ENCODE measurements at places on chromosomes 3 and 15.

- no peak for DNase-seq
Measured at GRCh38 chr3:66692042-66692765, 191.4 kb upstream of the LRIG1 start.

DNA sequence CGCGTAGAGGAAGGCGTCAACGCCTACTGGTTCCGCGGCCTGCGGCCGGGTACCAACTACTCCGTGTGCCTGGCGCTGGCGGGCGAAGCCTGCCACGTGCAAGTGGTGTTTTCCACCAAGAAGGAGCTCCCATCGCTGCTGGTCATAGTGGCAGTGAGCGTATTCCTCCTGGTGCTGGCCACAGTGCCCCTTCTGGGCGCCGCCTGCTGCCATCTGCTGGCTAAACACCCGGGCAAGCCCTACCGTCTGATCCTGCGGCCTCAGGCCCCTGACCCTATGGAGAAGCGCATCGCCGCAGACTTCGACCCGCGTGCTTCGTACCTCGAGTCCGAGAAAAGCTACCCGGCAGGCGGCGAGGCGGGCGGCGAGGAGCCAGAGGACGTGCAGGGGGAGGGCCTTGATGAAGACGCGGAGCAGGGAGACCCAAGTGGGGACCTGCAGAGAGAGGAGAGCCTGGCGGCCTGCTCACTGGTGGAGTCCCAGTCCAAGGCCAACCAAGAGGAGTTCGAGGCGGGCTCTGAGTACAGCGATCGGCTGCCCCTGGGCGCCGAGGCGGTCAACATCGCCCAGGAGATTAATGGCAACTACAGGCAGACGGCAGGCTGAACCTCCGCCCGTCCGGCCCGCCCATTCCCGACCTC is 4.1 kb downstream of the ISLR2 start:
- DNase-seq, result no peak

GRCh38 chr15:58686286-58686685 is 63.2 kb downstream of the ADAM10 start:
- DNase-seq, result no peak

DNA sequence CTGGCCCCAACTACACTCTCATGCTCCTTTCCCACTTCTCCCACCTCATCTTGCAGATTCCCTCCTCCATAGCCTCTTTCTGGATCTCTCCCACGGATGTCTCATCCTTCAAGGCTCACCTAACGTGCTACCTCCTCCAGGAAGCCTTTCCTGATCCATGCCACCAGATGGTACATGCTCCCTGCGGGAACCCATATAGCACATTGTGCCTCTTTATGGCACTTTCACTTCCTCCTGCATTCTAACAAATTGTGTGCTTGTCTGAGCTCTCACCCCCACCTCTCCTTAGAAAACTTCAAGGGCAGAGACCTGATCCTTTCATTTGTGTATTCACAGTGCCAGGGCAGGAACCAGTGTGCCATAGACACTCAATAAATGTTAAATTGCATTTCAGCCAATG is 63.0 kb downstream of the HES1 start:
- no peak for DNase-seq

DNA sequence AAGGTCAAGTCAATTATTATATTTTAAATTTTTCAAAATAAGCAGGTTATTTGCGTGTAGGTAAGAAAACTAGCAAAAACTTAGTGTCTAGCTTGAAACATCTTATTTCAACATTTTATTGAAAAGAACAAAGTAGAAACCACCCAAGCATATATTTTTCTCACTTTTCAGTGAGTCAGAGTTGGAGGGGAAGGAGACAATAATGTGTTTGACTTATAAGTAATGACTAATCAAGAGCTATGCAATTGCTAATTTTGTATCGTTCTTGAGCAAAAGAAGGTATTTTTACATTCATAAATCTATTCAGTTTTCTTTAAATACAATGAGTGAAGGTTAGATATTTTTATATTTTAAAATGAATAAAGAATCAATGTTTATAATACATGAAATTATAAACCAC is 54.4 kb upstream of the P2RY1 start:
- DNase-seq, result no peak

- no peak for DNase-seq
Measured at GRCh38 chr3:126151562-126152302, 28.7 kb downstream of the ALDH1L1 start.

DNA sequence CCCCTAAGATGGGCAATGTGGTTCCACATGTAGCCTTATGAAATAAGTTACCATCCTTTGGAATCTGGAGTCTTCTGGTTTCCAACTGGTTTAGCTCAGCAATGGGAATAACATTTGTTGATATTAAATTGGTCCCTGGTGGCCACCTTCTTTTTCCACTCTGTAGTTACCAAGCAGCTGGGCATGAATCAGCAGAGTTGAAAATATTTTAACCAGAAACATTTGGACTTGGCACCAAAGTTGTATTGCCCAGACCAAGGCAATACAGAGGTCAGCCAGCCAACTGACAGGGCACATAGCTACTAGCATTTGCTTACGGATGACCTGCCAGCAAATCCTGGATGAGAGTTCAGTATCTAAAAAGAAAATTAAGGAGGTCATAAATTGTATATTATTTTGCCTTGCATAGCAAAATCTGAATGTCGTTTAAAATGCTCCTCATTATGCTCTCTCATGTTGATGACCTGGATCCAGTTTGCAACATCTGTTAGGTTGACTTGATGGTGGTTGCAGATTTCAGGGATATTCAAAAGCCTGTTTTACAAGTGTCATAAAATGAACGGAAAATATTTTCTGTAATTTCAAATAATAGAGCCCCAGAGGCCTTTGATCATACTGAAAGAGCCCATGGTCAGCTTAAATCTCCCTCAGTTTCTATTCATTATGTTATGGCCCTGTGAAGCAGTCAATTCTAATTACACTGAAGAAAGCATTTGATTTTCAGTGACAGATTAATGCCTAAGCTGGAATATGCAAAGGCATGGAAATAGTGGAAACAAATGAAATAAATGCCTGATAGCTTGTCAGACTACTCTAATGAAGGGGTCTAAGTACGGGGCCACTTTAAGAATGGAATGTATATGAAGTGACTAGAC is 54.6 kb downstream of the PPM1L start:
- DNase-seq, result no peak

- DNase-seq, result no peak
Measured at GRCh38 chr3:189355481-189356201, 183.9 kb downstream of the TPRG1 start.

DNA sequence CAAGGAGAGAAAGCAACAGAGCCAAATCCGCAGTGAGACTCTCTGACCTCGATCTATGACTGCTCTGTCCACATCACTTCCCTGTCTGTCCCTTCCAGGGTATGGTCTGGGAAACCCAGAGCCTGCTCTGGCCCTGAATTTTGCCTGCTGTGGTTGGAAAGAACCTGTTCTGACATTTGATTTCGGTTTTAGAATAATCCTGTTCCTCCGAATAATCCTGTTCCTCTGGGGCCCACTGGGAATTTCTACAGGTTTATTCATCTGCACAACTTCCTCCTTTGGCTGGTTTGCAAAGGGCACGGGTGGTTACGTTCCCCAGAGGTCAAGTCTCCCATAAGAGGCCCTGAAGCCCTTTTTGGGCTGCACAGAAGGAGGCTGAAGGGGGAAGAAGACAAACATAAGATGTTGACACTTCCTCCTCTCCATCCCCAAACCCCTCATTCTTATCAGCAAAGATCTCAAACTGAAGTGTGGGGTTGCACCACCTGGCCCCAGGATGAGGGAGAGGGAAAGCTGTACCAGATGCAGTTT is 10.6 kb downstream of the LAMP3 start:
- no peak for DNase-seq

DNA sequence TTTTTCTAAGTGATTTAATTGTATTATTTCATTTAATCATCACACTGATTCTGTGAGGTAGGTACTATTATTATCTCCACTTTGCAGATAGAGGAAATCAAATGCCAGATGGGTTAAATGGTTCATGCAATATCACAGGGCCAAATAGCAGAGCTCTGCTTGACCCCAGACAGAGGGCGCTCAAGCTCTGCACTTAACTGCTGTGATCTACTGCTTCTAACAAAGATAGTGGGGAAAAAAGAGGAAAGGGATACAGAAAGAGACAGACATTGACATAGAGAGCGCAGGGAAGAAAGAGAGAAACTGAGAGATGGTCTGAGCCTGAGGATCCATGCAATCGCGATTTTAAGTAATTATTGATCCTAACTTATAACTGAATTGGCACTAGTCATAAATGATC is 279.1 kb upstream of the THRB start:
- peak; percentile 57 for DNase-seq

GRCh38 chr3:149199474-149199873 is 22.2 kb downstream of the CP start:
- DNase-seq, result peak; percentile 50

DNA sequence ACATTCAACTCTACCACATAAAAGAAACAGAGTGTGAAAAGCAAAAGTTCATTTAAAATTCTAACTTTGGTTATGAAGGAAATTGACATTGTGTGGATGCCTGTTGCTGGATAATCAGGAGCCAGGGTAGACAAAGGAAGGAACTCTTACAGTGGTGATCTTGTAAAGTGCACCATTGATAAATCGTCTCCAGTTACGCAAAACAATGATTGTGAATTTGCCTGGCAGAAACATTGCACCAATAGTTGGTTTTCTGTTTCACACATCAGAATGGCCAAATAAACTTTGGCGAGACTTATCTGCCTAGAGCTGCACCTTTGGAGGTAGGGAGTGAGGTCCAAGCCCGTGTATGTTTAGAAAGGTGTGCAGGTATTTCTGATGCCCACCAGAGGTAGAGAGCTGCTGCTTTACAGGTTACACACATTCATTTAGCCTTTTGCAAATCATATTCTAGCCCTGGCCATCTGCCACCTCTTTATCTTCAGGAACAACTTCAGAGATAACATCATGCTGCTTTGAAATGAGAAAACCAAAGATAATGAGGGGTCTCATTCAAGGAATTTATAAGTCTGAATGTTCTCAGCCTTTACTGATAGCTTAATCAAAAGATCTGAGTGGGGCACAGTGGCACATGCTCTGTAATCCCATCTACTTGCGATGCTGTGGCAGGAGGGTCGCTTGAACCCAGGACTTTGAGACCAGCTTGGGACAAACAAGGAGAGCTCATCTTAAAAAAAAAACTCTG is 47.4 kb upstream of the P3H2 start:
- no peak for DNase-seq

- no peak for DNase-seq
Measured at GRCh38 chr15:66633041-66633937, 67.5 kb upstream of the LCTL start.

GRCh38 chr3:45551214-45552010 is 43.1 kb upstream of the LIMD1 start:
- no peak for DNase-seq

DNA sequence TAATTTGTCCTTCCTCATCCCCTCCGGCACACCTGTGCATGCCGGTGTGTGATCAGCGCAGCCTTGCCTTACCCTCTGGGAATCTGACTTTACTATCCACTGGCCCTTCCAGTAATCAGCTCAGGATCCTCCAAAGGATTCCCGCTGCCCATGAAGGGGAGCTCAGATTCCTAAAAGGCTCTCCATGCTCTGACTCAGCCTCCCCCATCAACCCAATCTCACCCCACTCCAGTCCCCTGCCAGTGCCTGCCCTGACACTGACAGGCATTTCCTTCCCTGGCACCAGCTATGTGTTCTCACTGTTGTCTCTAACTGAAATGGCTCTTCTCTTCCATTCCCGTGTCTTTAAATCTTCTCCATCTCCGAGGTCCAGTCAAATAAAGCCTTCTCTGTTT is 7.3 kb upstream of the BCL2A1 start:
- DNase-seq, result no peak

GRCh38 chr3:131658115-131658514 is 155.3 kb upstream of the MRPL3 start:
- DNase-seq, result no peak

- no peak for DNase-seq
Measured at GRCh38 chr3:72560846-72561675, 287.2 kb downstream of the SHQ1 start.

DNA sequence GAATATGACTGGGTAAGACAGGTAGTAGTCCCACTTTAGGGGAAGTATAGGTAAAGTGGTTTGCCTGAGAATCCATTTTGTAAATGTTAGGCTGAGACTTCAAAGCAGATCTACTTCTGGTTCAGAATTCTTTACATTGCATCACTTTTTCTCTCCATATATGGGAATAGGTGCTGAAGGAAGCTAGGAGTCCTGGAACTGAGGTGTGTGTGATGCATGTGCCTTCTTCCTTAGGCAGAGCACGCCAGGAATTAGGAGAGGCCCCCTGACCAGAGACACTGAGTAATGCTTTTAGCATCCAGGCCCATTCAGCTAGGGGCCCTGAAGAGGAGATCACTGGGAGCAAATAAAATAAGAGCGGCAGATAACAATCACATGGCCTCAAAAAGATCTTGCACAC is 69.2 kb upstream of the DCP1A start:
- DNase-seq, result no peak

- no peak for DNase-seq
Measured at GRCh38 chr3:61311044-61311443, 59.8 kb upstream of the FHIT start.

DNA sequence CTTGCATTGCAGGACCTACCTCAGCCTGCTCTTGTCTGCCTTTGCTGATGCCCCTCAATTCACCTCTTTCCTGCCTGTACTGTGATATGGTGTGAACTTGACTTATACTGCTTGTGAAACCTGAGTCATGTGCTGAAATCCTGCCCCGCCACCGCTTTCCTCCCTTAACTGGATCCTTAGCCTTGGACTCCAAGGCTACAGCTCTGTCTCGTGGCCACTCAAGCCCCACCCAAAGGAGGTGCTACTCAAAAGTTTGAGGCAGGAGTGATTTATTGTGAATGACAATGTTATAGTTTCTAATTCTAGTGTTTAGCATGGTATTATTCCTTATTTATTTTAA is 56.1 kb downstream of the MYZAP start:
- DNase-seq, result no peak

GRCh38 chr3:124586126-124587052 is 143.9 kb upstream of the UMPS start:
- no peak for DNase-seq

DNA sequence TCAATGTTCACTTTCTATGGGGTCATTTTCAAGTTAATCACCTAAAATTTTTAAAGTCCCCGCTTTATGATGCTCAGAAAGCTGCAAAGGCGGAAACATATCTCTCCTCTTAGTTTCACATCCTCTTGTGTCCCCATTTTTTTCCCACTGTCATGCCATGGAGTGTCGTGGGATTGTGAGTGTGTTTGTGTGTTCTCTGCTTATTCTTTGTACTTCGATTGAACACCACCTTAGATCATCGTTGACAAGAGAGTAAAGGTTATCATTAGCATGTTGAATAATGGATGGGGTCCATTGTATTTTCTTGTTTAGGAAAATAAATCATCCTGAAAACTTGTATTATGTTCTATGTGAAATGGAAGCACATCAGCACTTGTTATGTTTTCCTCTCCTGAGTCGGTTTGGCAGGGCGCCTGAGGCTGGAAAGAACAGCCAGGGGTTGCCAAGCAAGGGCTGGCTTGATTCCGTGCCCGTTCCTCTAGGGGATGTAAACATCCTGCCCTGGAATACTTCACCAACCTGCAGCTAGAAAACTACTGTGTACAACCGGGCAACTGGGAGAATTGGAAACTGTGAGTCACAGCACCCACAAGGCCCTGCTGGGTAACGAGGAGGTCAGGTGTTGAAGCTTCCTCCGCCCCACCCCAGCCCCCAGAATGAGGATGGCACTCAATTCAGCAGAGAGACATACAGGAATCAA is 67.2 kb downstream of the EIF4E3 start:
- DNase-seq, result peak; percentile 57

Measured in NCI-H1092 treated with DMSO at 0.1 percent for 48 hours (cell line).